Natural killer cell (primary cell): ENCODE measurements at places on chromosomes 6 and 20. TPM values are rescaled to one million over a fixed set of nuclear protein-coding genes. Genes with fewer than 3 reads are reported as not detected.

The NKAIN2 gene
- not detected for total RNA-seq

- DNase-seq = no peak
These were observed 151.2 kb upstream of the TMEM170B start for GRCh38 chr6:11386323-11386722.

DNA sequence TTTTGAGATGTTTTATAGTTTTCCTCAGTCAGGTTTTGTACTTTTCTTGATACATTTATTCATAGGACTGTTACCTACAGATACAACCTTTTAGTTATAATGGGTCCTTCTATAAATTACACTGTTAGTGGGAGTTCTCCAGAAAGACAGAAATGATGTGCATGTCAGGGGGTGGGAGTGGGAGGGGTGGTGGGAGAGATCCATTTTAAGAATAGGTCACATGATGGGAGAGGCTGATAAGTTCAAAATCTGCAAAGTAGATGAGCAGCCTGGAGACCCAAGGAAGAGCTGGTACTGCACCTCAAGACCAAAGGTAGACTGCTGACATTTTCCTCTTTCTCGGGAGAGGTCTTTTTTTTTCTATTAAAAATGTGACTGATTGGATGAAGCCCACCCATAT is 408.0 kb upstream of the GJE1 start:
- no peak for DNase-seq

The STMND1 gene
- total RNA-seq = not detected

GRCh38 chr6:161151059-161151645 is 122.7 kb downstream of the AGPAT4 start:
- no peak for DNase-seq
